Right kidney (tissue), 9 donors: ENCODE measurements at places on chromosomes 16 and 17.
A peak's percentile ranks its signal among the peaks of the same experiment; 100 is the strongest.

GRCh38 chr16:2752850-2753732 lies 653 bp downstream of the SRRM2 start:
- peak; percentile 72 for DNase-seq

- peak; percentile 18 for DNase-seq
These were observed 648.5 kb upstream of the RBFOX1 start for GRCh38 chr16:6684076-6684673.

DNA sequence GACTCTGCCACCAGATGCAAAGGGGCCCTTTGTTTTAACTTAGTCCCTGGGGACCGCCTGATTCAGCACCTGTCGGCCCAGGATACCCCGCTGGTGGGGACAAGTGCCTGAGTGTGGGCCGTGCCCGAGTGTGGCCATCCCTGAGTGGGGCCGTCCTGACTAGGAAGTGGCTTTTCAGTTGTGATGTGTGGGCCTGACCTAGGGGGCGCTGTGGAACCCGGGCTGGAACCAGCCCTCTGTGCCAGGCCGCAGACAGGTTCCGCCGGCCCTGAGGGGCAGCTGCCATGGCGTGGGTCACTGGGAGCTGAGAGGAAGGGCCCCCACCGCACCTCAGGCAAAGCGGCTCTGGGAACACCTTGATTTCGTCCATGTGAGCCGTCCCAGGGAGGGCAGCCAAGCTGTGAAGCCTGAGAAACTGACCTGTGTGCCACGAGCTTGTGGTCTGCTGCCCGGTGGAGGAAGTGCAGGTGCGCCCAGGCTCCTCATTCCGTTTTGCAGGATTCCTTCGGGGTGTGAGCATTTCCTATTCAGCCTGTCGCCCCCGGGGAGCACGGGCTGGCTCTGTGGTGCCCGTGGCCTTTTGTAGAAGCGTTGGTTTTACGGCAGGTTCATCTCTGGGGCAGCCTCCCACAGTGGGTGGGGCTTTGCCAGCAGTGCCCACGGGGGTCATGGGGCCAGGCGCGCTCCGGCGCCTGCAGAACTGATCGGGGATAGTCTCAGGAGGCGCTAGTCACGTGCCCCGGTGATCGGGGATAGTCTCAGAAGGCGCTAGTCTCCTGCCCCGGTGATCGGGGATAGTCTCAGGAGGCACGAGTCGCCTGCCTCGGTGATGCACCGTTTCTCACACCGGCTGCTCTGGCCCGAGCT lies 5.3 kb downstream of the RPL13 start:
- DNase-seq = peak; percentile 74

DNA sequence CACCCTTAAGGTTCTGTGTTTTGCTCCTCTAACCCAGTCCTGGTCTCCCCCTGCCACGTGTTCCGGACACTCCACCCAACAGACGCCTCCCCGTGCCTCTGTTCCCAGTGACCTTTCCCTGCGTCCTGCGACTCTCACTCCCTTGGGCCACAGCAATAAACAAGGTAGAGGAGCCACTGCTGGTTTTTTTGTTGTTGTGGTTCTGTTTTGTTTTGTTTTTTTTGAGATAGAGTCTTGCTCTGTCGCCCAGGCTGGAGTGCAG lies 3.7 kb upstream of the NPW start:
- DNase-seq = no peak

DNA sequence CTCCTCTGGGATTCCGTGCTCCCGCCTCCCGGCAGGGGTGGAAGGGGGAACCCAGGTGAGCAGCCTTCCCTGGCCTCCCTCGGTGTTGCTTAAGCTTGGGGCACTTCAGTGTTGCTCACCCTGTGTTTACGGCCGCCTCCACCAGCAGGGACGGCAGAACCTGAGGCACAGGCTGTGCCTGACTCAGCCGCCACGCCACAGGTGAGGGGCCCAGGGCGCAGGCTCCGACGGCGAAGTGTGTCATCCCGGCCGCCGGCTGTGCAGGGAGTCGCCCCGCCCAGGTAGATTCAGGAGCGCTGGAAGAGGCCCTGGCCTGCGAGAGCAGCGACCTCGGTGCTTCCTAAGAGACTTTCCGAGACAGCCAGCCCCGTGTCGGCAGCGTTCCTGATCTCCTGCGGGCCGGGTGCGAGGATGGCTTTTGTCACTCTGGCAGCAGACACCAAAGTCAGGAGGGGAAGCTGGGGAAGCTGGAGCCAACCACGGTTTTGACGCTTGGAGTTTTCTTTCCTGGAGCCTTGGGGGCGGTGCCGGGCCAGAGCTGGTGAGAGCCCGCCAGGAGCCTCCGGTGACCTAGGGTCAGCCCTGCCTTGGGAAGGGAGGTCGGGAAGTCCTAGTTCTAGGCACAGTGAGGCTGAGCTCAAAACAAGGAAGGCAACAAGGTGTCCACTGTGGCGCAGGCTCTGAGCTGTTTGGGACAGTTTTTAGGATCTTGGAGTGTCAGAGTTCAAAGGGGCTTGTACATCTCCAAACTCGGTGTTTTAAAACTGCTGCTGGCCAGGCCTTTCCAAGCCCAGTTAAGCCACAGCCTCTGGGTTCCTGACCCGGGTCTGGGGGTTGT lies 2.1 kb downstream of the GSE1 start:
- DNase-seq = peak; percentile 39

DNA sequence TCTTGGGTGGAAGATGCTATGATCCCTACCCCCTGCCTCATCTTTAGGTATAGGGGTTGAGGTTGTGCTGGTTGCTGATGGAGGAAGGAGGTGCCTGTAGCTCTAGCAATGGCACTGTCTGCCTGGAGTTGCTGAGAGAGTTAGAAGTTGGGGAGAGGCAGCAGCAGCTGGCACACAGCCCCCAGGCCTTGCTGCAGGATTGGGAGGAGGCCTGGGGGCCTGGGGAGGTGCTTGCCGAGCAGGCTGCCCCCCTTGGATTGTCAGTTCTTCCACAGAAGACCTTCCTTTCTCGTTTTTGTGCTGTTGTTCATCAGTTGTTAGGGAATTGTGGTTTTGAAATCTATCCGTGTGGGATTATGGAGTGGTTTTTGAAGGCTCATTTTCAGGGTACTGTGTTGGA lies 52.9 kb downstream of the SEC14L1 start:
- no peak for DNase-seq

DNA sequence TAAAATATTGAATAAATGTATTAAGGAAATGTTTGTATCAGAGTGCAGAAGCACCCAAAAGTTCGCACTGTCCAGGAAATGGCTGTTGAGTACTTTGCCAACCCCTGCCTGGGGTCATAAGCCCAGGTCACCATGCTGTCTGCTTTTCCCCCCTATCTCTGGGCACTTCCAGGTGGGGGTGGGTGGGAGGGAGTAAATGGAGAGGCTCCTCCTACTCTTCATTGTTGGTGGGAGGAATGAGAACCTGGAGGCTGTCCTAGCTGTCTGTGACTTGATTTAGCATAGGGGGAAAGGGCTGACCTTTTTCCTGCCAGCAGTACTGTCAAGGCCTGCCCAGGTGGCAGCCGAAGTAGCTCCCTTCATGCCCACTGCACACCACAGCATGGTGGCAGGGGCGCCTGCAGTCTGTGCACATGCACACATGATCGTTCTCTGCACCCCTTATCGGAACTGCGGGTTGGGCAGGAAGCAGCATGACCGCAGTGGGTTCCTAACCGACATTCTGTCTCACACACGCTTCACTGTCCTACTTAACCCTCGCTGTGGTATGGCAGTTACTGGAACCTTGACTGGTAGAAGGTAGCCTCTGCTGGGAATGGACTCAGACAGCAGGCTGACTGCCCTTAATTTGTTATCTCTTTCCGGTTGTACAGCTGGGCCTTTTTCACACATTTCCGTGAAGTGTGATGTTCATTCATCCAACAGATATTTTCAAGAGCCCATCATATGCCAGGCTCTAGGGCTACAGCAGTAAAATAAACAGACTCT lies 41.5 kb downstream of the LDHD start:
- DNase-seq = no peak

DNA sequence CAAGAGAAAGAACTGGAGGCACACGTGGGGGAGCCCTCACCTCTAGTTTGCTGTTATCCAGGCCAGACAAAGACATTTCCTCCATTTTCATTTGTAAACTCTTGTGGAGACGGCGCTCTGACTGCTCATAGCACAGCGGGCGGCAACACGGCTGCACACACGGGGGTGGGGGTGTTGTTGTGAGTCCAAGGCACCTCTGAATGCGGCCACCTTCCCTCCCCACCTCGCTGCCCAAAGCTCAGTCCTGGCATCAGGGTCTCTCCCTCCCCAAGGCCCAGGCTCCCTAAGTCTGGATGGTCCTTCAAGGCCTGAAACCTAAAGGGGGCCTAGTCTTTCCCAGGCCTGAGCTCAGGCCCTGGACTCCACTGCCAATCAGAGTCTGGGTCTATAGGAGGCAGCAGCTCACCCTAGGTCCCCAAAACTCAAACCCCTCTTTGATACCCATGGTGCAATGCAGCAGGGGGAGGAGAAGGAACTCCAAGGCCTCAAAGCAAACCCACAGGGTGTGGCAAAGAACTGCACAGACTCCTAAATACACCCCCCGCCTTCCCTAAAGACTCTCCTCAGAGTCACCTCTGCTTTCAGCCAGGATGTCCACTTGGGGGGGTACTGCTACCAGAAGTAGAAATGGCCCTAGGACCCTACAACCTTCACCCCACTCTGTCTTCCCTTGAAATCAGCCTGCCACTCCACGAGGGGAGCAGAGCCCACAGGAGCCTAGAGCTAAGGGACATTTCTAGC lies 1.5 kb downstream of the ATXN7L3 start:
- peak; percentile 34 for DNase-seq

DNA sequence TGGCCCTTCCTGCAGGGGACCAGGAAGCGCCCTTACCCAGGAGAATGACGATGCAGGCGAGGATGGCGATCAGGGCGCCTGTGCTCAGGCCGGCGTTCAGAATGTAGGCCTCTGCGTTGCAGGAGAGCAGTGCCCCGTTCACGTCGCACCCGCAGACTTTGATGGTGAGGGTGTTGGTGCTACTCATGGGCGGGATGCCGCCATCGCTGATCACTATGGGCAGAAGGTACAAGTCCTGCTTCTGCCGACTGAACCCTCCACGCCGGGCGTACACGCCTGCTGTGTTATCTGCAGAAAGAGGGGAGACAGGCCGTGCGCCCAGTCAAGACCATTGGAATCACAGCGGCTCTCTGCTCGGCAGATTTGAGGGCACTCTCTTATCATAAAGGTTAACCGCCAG lies 171.1 kb downstream of the CDH11 start:
- no peak for DNase-seq

- no peak for DNase-seq
These were observed 64.0 kb downstream of the USP32 start for GRCh38 chr17:60327901-60328273.

GRCh38 chr16:1775846-1776671 lies 3.1 kb upstream of the MRPS34 start:
- no peak for DNase-seq

DNA sequence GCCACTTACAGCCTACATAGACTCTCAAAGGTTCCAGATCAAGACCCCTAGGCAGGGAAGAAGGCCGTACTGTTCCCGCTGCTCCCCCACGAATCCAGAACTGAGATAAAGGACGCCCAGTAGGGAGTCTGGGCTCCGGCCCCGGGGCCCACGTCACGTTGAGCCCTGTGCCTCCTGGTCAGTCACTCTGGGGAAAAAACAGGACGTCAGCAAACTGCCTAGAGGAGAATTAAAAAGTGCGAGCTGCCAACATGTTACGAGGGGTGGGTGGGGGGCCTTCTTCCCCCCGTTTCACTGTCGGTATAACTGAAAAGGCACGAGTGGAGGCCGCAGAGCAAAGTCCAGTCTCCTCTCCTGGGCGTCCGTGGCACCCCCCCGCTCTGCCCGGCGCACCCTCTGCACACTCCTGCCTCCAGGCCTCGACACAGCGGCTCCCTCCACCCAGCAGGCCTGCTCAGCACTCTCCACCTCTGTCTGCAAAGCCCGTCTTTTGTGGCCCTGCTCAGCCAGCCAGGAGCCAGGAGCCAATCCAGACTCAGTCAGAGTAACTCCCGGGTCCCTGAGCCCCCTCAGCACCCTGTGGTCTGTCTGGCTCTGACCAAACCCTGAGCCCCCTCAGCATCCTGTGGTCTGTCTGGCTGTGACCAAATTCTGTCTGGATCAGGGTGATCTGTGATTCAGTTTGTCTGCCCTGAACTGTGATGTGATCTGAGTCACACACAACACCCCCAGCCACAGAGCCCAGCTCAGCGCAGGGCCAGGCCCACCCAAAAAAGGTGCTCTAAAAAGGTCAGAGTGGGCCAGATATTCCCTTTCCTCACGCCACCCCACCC lies 6.2 kb downstream of the ITGAE start:
- DNase-seq = no peak

- no peak for DNase-seq
These were observed 202.3 kb downstream of the RAB11FIP4 start for GRCh38 chr17:31593806-31594205.

GRCh38 chr17:30886187-30886586 lies 19.9 kb downstream of the TEFM start:
- no peak for DNase-seq

DNA sequence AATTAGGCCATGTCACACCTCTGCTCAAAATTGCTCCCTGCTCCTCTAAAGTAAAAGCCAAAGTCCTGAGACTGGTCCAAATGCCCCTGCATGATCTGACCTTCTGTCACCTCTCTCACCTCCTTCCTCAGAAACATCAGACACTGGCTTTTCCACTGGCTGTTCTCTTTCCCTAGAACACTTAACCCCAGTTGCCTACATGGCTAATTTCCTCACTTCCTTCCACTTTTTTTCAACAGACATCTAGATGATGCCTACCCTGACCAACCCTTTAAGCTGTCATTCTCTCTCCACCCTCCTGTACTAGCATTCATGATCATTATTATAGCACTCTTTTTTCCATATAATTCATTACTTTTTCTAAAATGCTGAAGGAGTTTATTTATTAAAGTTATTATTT lies 31.0 kb downstream of the CCT6B start:
- no peak for DNase-seq

DNA sequence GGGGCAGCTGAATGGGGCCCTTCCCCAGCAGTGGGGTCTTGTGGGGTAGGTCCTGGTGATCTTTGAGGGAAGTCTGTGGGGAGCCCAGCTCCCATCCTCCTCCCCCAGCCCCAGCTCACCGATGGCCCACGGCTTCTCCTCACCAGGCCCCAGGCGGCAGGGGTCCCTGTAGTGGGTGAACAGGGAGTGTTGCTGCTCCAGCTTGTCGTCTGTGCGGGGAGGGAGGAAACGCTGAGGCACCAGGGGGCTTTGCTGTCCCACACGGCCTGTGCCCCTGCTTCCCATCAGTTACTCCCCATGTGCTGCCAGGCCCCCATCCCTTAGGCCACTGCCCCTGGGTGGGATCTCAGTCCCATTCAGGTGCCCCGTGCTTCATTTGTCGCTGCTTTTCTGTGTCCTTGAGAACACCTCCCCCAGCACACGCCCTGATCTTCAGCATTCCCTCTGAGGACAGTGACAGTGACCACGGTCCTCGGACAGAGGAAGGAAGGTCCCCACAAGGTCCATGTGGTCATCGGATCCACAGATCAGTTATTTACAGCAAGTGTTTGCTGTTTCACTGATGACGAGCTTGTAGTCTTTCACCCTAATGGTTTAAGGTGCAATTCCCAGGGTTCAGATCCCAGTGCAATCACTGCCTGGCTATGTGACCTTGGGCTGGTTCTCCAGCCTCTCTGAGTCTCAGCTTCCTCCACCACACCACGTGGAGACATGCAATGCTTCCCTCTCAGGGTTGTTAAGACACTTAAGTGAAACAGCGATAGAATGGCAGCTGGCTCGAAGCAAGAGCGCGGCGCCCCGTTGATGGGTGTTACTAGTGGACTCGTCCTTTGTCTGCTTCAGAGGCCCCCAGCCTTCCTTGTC lies 53.1 kb downstream of the PRMT7 start:
- no peak for DNase-seq
